ENCODE measurements at places on chromosomes 11 and 22. TPM values are rescaled to one million over a fixed set of nuclear protein-coding genes. Genes with fewer than 3 reads are reported as not detected.

DNA sequence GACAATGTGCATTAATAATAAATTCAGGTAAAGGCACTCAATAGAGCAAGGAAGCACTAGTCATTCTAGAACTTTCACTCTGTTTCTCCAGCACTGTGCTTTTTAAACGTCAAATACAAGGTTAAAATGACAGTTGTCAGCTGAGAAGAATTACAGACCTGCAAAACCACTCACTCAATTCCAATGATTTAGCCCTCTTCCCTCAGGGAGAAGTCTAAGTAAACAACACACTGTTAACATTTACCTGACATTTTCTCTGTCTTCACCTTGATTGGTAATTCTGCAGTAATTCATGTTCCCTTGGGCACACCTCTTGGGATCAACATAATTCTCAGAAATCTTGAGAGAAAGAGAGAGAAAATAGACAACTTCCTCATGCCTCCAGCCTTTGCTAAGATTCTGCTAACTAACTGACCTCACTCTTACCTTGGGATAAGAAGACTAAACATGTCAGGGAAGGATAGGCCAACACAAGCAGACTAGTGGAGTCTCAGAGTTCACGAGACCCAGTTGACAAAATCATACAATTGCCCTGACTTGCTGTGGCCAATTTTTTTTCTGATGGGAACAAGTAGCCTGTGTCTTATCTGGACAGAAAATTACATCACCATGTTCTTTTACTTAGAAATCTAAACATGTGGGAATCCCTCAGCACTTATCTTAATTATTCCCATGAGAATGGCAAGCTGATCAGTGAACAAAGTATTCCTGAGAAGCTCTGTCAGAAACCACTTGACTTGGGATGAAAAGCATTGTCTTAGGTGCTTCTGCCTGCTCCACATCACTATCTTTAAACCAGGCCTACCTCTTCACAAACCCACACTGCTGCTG, 516.8 kb upstream of the FAT3 start:
- no peak for DNase-seq

DNA sequence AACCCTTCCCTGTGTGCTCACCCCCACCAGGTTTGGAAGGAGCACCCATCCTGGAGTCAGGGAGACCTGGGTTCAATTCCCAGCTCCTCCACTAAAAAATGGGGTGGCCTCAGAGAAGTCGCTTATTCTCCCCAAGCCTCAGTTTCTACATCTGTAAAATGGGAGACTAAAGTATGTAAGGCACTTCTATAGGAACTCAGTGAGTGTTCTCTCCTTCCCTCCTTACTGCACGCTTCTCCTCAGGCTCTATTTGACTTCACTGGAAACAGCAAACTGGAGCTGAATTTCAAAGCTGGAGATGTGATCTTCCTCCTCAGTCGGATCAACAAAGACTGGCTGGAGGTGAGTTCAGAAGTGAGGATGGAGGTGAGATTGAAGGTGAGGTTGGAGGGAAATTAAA, 11.3 kb downstream of the NCF4 start:
- DNase-seq, result no peak

- DNase-seq, result peak; percentile 87
Measured at GRCh38 chr11:95067039-95067840, 521 bp downstream of the SRSF8 start.

DNA sequence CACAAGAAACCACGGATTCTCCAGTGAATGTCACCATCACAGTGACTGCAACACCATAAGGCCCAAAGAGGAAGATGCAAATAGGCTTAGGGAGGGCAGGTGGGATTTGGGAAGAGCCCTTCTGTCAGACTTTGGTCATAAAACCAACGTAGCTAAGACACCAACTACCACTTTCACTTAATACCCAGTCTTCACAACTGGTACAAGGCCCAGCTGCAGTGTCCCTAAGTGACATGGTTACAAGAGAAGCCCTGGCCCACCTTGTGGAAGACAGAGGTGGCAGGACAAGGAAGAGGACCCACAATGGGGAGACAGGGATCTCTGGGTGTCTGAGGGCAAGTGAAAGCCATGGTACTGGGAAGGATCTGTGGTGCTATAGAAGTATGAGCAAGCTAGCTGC, 10.0 kb downstream of the VSIG10L2 start:
- no peak for DNase-seq

GRCh38 chr11:67489885-67490726, 7.3 kb downstream of the AIP start:
- no peak for DNase-seq

GRCh38 chr11:27926981-27927481, 180.9 kb downstream of the KIF18A start:
- no peak for DNase-seq

DNA sequence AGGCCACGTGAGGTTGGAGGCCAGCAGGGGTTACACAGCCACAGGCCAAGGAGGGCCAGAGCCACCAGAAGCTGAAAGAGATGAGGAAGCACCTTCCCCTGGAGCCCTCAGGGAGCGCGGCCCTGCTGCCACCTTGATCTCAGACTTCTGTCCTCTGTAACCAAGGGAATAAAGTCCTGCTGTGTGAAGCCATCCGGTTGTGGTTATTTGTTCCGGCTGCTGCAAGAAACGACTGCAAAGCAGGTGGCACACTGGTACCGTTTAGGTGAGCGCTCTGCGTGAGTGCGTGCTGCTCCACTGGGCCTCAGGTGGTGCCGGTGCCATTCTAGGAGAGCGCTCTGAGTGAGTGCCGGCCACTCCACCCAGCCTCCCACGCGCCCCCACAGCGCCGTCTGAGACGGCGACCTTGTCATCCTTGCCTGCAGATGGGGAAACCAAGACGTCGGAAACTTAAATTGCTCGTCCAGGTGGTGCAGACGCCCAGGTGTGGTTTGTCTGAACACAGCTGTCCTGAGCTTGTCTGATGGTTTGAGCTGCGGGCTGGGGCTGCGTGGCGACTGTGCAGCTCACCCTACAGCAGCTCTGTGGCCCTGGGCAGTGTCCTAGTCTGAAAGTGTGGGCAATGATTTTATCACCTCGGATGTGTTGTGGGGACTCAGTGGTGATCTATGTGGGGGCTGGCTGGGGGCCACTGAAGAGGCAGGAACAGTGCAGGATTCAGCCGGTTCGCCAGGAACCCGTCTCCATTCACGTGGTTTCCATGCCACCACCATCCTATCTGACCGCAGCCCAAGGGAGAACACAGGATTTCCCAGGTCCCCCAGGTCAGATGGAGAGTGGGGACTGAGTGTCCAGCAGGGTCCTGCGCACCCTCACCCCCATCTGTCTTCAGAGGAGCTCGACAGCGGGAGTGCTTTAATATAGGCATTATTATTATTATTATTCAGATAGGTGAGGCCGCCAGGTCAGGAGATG, 4.6 kb upstream of the MRGPRG start:
- DNase-seq, result no peak

GRCh38 chr11:68690671-68691401, 6.5 kb downstream of the GAL start:
- DNase-seq, result no peak

DNA sequence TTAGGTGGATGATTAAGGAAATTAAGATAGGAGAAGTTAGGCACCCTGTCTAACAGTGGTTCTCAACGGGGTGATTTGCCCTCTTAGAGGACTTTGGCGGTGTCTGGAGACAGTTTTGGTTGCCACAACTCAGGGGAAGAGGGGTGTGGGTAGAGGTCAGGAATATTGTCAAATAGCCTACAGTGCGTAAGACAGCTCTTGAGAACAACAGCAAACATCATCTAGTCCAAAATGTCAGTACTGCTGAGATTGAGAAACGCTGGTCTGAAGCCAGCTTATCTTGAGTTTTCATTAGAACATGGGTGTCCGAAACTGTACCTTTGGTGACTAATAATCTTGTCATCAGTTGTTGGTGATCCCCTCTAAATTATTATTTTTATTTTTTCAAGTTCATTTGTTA, 38.4 kb downstream of the CECR2 start:
- no peak for DNase-seq

- DNase-seq, result no peak
Measured at GRCh38 chr11:94814272-94814976, 46.3 kb downstream of the AMOTL1 start.

- no peak for DNase-seq
Measured at GRCh38 chr11:13043912-13044628, 35.0 kb downstream of the RASSF10 start.

DNA sequence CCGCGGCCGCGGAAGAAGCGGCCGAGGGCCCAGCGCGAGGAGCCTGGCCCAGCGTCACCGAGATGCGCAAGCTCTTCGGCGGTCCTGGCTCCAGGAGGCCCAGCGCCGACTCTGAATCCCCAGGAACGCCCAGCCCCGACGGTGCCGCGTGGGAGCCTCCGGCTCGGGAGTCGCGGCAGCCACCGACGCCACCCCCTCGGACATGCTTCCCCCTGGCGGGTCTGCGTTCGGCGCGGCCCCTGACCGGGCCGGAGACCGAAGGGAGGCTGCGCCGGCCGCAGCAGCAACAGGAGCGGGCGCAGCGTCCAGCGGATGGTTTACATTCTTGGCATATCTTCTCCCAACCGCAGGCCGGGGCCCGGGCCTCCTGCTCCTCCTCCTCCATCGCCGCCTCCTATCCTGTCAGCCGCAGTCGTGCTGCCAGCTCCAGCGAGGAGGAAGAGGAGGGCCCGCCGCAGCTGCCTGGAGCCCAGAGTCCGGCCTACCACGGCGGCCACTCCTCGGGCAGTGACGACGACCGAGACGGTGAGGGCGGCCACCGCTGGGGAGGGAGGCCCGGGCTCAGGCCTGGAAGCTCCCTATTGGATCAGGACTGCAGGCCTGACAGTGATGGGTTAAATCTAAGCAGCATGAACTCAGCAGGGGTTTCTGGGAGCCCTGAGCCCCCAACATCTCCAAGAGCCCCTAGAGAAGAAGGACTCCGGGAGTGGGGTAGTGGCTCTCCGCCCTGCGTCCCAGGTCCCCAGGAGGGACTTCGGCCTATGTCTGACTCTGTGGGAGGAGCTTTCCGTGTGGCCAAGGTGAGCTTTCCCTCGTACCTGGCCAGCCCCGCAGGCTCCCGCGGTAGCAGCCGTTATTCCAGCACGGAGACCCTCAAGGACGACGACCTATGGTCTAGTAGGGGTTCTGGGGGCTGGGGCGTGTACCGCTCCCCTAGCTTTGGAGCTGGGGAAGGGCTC, 1.2 kb downstream of the ARHGEF17 start:
- DNase-seq, result peak; percentile 92

DNA sequence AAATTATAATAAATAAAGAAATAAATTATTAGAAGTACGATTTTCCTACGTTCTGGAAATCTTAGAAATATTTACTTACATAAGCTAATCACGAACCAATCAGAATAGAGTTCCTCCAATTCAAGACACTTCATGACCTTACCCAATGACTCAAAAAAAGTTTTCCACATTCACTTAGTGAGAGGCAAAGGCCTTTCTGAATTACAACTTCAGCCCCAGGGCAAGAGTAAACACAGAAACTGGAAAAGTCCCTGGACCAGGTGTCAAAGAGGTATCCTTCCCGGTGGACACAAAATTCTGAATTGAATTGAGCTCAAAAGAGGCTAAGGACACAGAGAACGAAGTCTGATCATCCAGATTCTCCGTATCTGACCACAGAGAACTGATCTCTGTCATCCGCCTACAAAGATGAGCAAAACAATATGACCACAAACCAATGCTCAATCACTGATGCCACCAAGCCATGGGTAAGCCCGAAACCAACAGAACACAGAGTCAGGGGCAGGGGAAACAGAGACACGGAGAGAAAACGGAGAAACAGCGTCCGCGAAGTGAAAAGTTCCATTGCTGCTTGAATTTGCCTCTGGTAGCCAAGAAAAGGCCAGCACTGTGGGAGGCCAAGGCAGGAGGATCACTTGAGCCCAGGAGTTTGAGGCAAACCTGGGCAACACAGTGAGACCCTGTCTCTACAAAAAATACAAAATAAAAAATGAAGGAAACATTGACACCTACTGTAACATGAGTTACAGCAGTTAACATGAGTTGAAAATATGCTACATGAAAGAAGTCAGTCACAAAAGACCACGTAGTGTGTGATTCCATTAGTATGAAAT, 6.8 kb downstream of the BID start:
- DNase-seq, result no peak

DNA sequence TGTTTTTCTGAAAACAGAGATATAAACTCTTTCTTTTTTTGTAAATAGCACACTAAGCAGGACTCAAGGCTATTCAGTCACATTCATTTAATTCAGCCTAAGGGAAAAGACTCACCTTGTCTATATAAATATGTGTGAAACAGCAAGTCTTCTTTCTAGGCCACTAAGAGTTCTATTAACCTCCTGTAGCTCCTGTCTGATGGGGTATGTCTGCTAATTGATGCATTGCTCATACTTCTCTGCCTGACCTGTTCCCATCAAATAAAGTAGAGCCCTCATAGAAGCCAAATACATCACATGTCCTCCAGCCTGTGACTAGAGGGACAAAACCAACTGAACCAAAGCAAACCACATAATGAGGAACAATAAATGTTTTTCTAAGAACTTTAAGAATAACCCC, 68.2 kb downstream of the MSANTD4 start:
- DNase-seq, result no peak

GRCh38 chr11:33461369-33462125, 204.4 kb downstream of the HIPK3 start:
- no peak for DNase-seq

DNA sequence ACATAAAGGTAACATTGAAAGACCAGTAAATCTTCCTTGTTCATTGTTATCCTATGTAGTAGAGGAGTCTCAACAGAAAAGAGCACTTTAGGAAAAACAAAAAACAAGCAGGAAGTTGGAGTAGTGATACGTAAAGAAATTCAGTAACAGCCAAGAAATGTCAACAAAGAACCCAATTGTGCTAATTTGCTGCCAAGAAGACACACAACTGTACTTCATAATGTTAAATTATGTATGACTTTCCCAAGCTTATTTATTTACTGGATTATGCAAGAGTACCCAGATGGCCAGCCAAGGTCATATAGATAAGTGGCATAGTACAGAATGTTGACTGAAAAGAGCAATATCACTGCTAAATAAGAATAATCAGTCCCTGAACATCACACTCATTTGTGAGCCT, 264.7 kb upstream of the CCDC179 start:
- no peak for DNase-seq

DNA sequence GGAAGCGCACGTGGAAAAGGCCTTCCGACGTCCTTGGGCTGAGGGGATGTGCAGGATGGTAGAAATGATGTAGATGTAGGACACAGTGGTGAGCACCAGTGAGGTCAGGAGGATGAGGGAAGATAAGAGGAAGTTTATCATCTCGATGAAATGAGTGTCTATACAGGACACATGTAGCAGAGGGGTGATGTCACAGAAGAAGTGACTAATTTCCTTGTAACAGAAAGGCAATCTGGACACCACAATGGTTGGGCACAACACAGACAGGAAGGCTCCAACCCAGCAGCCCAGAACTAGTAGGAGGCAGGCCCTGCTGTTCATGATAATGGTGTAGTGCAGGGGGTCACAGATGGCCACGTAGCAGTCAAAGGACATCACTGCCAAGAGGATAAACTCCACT, 35.0 kb upstream of the OR6M1 start:
- DNase-seq, result no peak

- peak; percentile 64 for DNase-seq
Measured at GRCh38 chr22:38415561-38416321, 39.3 kb downstream of the KCNJ4 start.

- DNase-seq, result no peak
Measured at GRCh38 chr22:47355776-47356510, 593.5 kb downstream of the TBC1D22A start.

The PPFIA1 gene
- total RNA-seq, result 45.3 TPM

The TIMP3 gene
- 250 TPM for total RNA-seq

The OR52N4 gene
- total RNA-seq, result not detected

The TRAF6 gene
- total RNA-seq, result 12.9 TPM

The TIMM8B gene
- 189 TPM for total RNA-seq

The BTBD18 gene
- total RNA-seq, result not detected

The MCHR1 gene
- total RNA-seq, result 0.36 TPM

The THRSP gene
- 0.25 TPM for total RNA-seq

The SLC22A8 gene
- total RNA-seq, result not detected

The NPTXR gene
- 23.3 TPM for total RNA-seq

The MYEOV gene
- not detected for total RNA-seq

The SOX6 gene
- total RNA-seq, result 20.2 TPM

The MFRP gene
- total RNA-seq, result not detected

The C11orf16 gene
- total RNA-seq, result not detected

Measured in left ventricle myocardium inferior (tissue), 1 donor.